Mammary microvascular endothelial cell (primary cell): ENCODE measurements at places on chromosomes 5 and 9. TPM values are rescaled to one million over a fixed set of nuclear protein-coding genes. Genes with fewer than 3 reads are reported as not detected.

VCAN gene
- 3.4 and 4.8 TPM in 2 replicates for total RNA-seq

ANKRD34B gene
- total RNA-seq = not detected in 2 replicates

SYNPO gene
- 40.3 and 41.0 TPM in 2 replicates for total RNA-seq

ABLIM3 gene
- 51.7 and 57.6 TPM in 2 replicates for total RNA-seq

CARTPT gene
- total RNA-seq = not detected in 2 replicates

SUSD3 gene
- 0.07 and 0.10 TPM in 2 replicates for total RNA-seq

GPR151 gene
- total RNA-seq = not detected in 2 replicates

MELK gene
- 46.7 and 47.2 TPM in 2 replicates for total RNA-seq

NUTM2G gene
- total RNA-seq = not detected in 2 replicates

DEPDC1B gene
- 17.4 and 19.1 TPM in 2 replicates for total RNA-seq

RNF183 gene
- total RNA-seq = not detected in 2 replicates

HTR4 gene
- not detected in 2 replicates for total RNA-seq

SLC27A6 gene
- total RNA-seq = not detected in 2 replicates

CDC20B gene
- total RNA-seq = not detected in 2 replicates

GABRA6 gene
- total RNA-seq = not detected in 2 replicates

FAM163B gene
- total RNA-seq = not detected in 2 replicates

PAEP gene
- not detected in 2 replicates for total RNA-seq

UBLCP1 gene
- 20.9 and 25.2 TPM in 2 replicates for total RNA-seq

TMOD1 gene
- total RNA-seq = 0.60 and 1.1 TPM in 2 replicates

ZNF346 gene
- total RNA-seq = 11.2 and 12.1 TPM in 2 replicates

FGF10 gene
- total RNA-seq = not detected in 2 replicates

QRFP gene
- total RNA-seq = not detected in 2 replicates

SGCD gene
- total RNA-seq = 0.34 TPM in 1 of 2 replicates, not detected in the other

NR6A1 gene
- 0.54 and 0.80 TPM in 2 replicates for total RNA-seq

C6 gene
- total RNA-seq = not detected in 2 replicates

DRD1 gene
- not detected in 2 replicates for total RNA-seq

GRIN3A gene
- not detected in 2 replicates for total RNA-seq

NR5A1 gene
- total RNA-seq = not detected in 2 replicates

INSL6 gene
- total RNA-seq = not detected in 2 replicates
